Activated T-cell treated with anti-CD3 and anti-CD28 coated beads, Interleukin-2, amount 50 U/mL, for 72 hours (primary cell): ENCODE measurements at places on chromosomes 12 and 14. TPM values are rescaled to one million over a fixed set of nuclear protein-coding genes. Genes with fewer than 3 reads are reported as not detected.

The DDN gene
- total RNA-seq = 0.38 TPM

The HOXC9 gene
- not detected for total RNA-seq

The KCNA5 gene
- not detected for total RNA-seq

The MYF6 gene
- not detected for total RNA-seq

The LGR5 gene
- total RNA-seq = not detected

The CABP1 gene
- total RNA-seq = not detected
